ENCODE measurements at places on chromosomes 6 and 20.

DNA sequence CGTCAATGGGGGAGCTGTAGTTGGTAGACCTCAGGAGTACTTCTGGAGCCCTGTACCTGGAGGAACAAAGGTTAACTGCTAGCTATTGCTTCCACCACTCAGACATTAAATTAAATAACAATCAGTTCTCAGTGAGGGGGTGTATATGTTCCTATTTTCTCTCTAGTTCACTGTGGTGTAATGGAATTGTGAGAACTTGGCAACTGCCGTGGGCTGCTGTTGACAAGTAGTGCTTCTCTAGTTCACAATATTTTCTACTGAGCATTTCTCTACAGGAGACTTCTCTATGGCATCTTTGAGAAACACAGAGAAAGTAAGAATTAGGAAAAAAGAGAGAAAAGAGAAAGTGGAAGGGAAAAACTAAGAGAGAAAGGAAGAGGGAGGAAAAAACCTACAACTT is 23.4 kb upstream of the GSTA4 start:
- DNase-seq: no peak

GRCh38 chr6:43840490-43841218 is 70.6 kb downstream of the VEGFA start:
- DNase-seq: no peak

GRCh38 chr20:50695135-50695872 is 4.0 kb upstream of the RIPOR3 start:
- no peak for DNase-seq

GRCh38 chr6:47016909-47017308 is 25.2 kb downstream of the ADGRF1 start:
- no peak for DNase-seq

GRCh38 chr20:62635852-62636251 is 6.5 kb upstream of the SLCO4A1 start:
- DNase-seq: no peak

DNA sequence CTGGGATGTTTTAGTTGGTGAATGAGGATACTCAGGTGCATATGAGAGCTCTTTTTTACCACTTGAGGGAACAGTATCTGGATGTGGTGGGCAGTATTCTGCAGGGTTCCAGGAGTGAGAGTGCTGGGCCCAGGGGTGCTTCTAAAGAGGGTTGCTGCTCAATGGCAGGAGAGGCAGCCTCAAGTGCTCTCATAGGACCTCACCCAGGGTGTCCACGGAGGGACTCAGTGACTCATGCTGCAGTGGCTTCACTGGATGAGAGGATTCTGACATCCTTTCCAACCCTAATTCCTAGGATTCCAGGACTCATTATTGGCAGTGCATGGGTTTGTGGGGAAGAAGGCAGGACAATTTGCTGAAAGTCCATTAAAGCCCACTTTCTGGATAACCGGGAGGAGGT is 176.6 kb upstream of the FERMT1 start:
- no peak for DNase-seq

DNA sequence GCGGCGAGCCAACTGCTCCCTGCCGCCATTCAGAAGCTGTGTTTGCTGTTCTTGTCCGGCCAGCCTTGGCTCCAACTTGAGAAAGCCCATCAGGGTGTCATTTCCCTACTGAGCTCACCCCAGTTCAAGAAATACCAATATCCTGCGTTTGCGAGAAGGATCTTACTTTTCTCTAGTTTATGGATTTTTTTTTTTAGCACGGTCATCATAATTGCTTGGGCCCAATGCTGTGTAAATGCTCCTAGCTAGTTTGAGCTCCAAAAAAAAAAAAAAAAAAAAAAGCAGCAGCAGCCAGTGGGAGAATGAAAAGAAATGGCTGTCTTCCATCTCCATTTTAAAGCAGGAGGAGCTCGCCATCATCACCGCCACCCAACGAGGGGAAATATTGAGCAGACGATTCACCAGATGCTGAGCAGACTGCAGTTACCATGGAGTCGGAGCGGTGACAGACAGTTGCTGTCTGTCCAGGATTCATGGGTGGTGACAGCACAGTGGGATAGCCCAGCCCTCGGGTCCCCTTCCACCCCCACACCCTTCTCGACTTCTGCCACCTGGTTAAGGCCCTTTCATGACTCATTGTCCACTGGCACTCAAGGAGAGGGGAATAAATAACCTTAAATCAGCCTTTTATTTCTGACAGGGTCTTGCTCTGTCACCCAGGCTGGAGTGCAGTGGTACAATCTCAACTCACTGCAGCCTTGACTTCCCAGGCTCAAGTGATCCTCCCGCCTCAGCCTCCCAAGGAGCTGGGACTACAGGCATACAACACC is 132.4 kb upstream of the SNX9 start:
- DNase-seq: no peak

GRCh38 chr6:51099201-51099600 is 280.5 kb downstream of the TFAP2B start:
- no peak for DNase-seq

DNA sequence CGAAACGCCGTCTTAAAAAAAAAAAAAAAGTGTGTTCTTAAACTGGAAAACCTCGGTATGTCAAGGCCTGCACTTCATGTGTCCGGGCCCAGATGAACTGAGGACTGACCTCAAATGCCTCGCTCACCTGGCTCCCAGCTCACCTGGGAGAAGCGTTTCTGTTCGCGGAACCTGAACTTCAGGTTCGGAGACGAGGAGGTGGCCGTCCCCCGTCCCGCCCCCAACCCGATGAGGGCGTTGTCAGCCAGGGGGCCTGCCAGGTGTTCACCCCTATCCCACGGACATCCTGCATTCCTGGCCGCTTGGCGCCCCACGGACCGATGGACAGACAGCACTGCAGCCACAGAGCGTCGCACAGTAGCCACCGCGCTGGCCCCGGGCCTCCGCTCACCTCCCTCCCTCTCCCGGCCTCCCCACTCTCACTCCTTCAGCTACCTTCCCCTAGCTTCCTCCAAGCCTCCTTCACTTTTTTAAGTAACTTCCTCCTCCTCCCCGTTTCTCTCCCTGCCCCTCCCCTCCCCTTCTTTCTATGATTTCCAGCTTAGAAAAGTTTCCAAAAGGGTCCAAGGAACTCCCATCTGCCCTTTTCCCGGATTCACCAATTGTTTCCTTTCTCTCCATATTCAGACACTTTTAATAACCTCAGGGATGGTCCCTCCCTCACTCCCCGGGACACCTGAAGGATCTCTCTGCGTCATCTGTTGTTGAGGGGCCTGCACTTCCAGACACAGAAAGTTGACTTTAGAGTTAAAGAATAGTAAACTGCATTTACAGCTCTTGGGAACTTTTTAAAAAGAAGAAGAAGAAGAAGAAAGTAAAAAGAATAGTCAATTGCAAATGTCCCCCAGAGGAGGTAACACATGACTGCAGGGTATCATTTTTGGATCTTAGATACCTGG is 22.7 kb upstream of the MCM3 start:
- no peak for DNase-seq

GRCh38 chr6:121890307-121890910 is 455.0 kb downstream of the GJA1 start:
- DNase-seq: peak; percentile 59

- DNase-seq: peak; percentile 76
Observed at GRCh38 chr6:56757588-56757984, 114.9 kb upstream of the DST start.

DNA sequence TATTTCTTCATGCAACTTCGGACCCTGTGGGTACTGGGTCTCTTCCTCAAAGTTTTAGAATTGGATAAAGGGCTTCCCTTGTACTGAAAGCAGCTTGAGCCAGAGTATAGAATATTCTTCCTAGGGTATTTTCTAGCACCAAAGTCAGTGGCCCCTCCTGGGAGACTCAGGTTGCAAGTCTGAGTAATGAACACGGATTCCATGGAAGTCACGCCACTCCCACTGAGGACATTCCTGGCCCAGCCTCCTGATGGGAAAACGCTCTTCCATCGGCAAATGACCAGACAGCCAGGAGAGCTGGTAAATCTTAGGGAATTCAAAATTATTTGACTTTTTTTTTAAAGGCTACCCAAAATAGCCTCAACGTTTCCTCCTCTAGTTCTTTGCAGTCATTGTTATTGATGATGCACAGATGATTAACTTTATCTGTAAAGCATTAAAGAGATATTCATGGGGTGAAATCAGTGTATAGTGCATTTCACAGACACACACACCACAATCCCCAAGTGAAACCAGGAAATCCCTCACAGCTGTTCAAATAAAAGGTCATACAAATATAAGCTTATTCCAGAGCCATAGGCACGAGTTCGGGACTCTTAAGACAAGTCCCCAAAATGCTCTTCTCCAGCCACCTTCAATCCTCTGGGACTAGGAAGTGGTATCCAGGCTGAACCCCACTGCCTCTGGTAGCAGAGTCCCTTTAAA is 248.8 kb downstream of the SOD2 start:
- DNase-seq: no peak

- no peak for DNase-seq
Observed at GRCh38 chr6:88565409-88565811, 398.0 kb downstream of the RNGTT start.

DNA sequence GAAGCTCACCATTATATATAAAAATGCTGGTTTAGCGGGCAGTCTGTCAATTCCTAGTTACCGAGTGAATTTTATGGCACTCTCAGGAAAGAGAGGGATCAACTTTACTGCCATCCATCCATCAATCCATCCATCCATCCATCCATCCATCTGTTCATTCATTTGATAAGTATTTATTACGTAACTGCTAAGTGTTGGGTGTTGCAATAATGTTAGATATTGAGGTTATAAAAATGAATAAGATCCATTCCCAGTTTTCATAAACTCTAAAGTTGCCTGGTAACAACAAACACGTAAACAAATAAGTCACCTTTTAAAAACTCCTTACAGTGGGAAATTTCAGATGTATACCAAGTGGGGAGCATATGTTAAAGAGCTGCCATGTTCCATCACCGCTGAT is 36.8 kb downstream of the SASH1 start:
- DNase-seq: no peak

DNA sequence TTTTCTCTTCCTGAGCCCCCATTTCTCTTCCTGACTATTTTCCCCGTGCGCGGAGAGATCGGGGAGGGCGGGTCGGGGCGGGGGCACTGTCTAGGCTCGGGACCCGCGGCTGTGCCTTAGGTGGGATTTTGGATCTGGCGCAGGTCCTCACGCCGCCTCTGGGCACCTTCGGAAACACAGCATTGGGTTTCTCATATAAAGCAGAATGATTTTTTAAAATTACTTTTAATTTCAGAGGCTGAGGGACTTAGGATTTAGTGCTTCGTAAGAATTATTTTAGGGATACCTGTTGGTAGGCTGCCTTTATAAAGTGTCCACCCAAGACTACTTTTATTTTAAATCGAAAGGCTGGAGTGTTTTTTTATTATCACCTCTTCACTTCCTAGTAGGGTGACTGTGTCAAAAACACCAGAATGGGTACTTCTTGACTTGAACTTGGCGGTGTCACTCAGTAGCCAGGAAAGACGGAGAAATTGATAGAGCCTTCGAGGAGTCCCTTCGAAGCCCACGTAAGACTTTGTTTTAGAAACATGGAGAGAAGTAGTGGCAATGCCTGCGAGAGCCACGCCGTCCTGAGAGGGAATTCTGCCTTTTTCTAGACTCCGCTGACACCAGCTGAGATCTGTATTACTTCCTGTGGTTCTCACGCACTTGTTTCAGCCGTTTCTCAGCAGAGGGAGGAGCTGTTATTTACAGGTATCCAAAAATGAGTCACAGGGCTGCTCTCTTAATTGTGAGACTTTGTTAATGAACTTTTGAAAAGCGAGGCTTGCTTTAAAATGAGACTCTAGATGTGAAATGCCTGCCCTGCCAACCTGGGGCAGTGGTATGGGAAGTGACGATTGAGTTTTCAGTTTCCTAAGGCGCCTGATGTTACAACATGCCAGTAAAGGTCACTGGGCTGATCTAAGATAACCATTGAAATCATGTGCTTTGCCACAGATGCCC is 667 bp downstream of the STX11 start:
- DNase-seq: peak; percentile 64

GRCh38 chr6:22681761-22682160 is 112.4 kb downstream of the HDGFL1 start:
- DNase-seq: no peak

- DNase-seq: no peak
Observed at GRCh38 chr20:3766422-3767109, 987 bp downstream of the ADISSP start.

GRCh38 chr6:145507239-145507638 is 228.1 kb downstream of the EPM2A start:
- no peak for DNase-seq

DNA sequence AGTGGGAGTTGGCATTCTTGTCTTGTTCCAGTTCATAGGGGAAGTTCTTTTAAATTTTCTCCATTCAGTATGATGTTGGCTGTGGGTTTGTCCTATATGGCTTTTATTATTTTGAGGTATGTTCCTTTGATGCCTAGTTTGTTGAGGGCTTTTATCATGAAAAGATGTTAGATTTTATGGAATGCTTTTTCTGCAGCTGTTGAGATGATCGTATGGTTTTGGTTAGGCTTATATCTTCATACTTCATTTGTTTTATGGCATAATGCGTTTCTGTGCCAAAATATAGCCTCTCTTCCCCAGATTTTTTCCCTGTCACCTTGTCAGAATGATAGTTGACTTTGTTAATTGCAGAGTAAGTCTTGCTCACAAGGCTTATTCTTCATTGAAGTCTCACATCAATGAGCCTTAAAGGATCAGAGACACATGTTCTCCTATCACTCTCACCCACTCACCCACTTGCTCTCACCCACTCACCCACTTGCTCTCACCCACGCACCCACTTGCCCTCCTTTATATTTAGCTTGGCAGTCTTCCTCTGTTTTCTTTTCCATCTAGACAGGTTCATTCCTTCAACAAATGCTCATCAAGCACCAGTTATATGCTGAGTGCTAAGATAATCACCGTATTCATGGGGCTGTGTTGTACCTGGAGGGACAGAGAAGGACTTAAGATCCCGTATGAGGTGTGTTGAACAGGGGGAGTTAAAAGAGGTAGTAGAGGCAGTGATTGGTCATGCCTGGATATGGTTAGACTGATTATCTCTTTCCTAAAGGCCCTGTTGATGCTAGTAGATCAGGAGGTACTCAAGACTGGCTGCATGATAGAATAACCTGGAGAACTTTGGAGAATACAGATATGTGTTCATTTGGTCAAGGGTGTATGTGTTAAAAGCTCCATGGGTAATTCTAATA is 19.3 kb downstream of the UST start:
- DNase-seq: no peak

DNA sequence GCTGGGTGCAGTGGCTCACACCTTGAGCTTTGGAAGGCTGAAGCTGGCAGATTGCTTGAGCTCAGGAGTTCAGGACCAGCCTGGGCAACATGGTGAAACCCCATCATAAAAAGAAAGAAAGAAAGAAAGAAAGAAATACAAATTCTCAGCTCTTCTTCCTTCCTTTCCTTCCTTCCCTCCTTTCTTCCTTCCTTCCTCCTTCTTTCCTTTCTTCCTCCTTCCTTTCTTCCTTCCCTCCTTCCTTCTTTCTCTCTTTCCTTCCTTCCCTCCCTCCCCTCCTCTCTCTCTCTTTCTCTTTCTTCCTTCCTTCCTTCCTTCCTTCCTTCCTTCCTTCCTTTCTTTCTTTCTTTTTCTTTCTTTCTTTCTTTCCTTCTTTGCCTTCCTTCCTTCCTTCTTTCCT is 21.0 kb upstream of the NCOA3 start:
- no peak for DNase-seq
